ENCODE measurements at places on chromosomes 4 and X.

DNA sequence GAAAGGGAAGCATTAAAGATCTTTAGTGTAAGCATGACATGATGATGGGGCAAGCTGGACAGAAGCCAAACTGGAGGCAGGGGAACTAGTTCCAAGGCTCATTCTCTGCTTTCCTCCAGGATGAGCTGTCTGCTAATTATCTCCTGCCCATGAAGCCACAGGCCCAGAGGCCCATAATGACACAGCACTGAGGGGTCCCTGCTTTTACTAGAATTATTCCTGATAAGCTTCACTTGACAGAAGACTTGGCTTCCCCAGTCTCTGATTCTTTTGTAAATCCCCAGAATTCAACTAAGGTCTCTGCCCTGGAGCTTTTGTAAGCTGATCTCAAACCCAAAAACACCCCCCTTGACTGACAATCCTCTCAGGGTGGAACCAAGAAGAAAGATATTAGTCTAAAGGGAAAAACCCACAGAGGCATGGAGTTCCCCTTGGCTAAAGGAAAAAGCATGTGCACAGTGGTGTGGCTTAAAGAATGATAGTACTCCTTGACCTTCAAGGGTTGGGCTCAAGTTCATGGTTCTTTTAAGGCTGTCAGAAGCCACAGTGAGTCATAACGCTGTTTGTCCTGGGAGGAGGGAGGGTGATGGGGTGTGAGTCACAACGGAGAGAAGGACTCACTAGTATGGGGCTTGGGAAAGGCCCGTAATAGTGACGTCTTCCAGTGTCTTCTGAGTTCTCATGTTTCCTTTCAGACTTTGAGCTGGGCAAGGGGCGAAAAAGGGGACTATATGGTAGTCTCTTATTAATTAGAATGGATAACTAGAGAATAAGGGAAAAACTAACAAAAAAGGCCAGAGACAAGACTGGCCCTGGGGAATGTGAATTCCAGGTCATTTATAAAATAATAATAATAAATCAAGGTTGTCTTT is 146.0 kb upstream of the CPEB2 start:
- peak; percentile 59 for DNase-seq

GRCh38 chr4:17109126-17109525 is 210.7 kb upstream of the LDB2 start:
- no peak for DNase-seq

DNA sequence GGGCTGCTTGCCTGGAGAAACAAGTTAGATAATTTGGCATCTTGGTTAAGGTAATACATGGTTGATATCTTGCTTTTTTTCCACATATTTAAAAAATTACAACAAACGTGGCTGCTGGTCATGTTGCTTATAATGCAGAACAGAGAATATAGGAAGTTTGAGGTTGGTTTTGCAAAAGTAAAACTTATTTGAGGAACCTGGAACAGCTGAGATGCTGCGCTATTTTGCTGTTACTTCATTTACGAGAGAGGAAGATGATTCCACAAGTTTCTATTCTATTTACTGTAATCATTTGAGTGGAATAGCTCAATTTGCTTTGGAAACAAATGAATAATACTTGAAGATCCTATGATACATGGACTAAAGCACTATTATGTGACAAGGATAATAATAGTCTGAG is 118.9 kb downstream of the TMA16 start:
- no peak for DNase-seq

DNA sequence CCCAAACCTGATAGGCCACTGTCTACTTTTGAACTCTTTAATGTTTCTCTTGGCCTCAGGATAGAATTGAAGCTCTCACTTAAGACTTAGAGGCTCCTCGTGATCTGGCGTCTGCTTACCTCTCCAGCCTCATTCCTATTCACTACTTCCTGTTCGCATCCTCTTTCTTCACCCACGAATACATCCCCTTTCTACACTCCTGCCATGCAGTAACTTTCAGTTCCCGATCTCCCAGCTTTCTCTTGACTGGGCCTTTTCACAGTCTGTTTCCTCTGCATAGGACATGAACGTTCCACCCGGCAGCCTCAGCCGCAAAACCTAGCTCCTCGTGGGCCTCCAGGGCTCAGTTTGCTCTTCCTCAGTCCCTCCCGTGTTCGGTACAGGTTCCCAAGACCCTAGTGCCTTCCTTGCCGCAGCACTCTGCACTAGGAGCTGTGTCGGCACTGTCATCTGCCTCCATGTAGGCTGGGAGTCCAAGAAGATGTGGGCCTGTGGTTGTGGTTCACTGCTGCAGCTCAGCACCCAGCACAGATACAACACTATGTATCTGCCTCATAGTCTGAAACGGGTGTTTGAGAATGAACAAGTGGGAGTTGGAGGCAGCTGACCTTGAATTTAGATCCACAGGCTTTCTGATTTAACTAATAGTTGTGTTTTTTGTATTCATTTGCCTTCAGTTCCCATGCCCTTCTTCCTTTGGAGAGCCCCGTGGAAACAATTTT is 15.8 kb downstream of the RPL39 start:
- DNase-seq, result no peak

GRCh38 chr4:103996064-103996463 is 276.3 kb upstream of the TACR3 start:
- no peak for DNase-seq

DNA sequence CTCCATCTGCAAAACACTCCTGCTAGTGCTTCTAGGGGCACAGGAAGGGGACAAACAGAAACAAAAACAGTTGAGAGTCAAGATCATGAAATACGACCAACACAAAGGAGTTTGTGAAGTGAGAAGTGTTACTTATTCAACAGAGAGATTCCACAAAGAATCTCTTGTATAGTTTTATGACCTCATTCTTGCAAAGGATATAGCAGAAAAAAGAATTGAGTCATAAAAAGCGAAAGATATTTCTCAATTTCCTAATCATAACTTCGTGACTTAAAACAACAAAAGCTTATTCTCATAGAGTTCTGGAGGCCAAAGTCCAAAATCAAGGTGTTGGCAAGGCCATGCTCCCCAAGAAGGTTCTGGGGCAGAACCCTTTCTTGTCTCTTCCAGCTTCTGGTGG is 40.7 kb downstream of the TIGD4 start:
- no peak for DNase-seq

DNA sequence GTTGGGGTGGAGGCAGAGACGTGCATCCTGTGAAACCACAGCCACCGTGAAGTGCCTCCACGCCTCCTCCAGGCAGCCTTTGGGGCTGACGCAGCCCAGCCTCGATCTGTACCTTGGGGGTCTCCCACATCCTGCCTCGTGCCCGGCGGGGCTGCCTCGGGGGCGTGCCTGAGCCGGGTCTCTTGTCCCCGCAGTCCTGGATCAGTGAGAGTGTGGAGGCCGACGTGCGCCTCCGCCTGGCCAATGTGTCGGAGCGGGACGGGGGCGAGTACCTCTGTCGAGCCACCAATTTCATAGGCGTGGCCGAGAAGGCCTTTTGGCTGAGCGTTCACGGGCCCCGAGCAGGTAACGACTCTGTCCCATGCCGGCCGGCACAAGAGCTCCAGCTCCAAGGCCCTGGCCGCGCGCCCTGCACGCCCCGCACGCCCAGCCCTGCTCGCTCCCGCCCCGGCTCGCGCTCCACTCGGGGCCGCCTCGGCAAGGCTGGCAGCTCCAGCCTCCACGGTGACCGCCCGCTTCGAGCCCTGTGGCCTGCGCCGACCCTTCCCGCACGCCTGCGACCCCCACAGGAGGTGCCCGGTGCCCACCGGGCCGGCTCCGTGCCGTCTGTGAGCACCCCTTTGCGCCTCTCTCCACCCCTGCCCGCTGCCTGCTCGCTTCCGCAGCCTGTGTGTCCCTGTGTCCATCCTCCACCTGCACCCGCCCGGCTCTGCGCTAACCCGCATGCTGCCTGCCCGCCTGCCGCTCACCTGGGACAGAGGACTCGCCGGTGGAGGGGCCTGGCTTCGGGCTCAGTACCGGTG is 9.8 kb downstream of the FGFR3 start:
- DNase-seq, result no peak

- DNase-seq, result no peak
Observed at GRCh38 chr4:99655308-99656081, 2.1 kb downstream of the C4orf54 start.

- no peak for DNase-seq
Observed at GRCh38 chr4:42497142-42497910, 100.0 kb downstream of the SHISA3 start.

GRCh38 chr4:55483315-55483714 is 63.4 kb downstream of the CLOCK start:
- no peak for DNase-seq

GRCh38 chr4:125681240-125681639 is 366.5 kb downstream of the FAT4 start:
- no peak for DNase-seq

- no peak for DNase-seq
Observed at GRCh38 chr4:91829531-91829930, 474.2 kb upstream of the GRID2 start.

GRCh38 chrX:45889471-45889870 is 655.8 kb downstream of the ZNF674 start:
- DNase-seq, result no peak

DNA sequence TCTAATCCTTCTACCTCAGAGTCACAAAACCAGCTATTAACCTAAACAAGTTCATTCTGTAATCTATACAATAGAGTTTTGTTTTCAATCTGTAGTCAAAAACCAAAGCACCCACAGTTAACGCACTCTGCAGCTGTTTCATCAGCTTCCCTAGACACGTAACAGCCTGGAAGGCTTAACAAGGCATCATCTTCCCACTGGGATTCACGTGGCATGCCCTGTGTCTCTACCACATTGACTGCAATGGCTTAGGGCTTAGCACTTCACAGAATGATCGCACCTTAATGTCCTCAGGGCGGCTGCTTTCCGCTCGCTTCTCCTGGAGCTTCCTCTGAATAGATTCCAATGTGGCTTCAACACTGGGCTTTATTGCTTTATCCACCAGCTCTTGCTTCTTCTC is 49.7 kb upstream of the NAP1L5 start:
- no peak for DNase-seq

DNA sequence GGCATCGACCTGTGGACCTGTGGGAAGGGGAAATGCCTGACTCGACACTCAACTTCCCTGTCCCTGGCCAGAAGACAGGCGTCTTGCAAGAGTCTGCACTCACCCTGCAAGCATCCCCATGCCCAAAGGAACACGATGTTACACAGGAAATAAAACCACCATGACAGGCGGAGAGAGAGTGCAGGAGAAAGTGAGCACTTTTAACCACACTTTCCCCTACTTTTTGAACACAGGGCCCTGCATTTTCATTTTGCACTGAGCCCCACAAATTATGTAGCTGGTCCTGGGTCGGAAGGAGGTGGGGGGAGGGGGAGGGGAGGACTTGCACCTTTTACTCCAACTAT is 13.8 kb upstream of the MAN2B2 start:
- DNase-seq, result no peak

- no peak for DNase-seq
Observed at GRCh38 chr4:84032372-84032771, 466.7 kb downstream of the NKX6-1 start.

GRCh38 chr4:75985116-75985515 is 5.6 kb downstream of the SDAD1 start:
- DNase-seq, result no peak

DNA sequence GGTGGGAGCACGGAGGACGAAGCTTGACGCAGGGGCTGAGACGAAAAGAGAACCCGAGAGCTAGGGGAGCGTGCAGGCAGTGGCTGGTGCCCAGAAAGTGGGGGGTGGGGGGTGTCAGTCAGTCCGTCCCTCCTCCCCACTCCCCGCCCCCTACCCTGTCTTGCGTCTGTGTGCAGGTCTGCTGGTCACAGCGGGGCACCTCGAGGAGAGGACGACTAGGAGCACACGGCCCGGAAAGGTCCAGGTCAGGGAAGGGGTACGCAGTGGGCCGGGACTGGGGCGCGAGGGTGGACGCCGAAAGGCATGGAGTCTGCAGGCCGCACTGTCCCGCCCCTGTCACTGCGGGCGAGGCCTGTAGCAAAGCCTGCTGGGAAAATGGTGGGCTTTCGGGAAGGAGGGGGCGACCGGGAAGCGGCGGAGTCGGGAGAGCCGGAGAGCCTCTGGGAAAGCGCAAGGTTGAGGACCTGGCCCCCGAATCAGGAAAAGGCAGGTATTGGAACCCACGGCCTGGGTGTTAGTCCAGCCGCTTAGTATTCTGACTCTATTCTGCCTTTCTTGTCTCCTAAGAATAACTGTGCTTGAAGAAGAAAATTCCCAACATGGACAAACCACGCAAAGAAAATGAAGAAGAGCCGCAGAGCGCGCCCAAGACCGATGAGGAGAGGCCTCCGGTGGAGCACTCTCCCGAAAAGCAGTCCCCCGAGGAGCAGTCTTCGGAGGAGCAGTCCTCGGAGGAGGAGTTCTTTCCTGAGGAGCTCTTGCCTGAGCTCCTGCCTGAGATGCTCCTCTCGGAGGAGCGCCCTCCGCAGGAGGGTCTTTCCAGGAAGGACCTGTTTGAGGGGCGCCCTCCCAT is 769 bp downstream of the TCEAL1 start:
- DNase-seq, result peak; percentile 26

DNA sequence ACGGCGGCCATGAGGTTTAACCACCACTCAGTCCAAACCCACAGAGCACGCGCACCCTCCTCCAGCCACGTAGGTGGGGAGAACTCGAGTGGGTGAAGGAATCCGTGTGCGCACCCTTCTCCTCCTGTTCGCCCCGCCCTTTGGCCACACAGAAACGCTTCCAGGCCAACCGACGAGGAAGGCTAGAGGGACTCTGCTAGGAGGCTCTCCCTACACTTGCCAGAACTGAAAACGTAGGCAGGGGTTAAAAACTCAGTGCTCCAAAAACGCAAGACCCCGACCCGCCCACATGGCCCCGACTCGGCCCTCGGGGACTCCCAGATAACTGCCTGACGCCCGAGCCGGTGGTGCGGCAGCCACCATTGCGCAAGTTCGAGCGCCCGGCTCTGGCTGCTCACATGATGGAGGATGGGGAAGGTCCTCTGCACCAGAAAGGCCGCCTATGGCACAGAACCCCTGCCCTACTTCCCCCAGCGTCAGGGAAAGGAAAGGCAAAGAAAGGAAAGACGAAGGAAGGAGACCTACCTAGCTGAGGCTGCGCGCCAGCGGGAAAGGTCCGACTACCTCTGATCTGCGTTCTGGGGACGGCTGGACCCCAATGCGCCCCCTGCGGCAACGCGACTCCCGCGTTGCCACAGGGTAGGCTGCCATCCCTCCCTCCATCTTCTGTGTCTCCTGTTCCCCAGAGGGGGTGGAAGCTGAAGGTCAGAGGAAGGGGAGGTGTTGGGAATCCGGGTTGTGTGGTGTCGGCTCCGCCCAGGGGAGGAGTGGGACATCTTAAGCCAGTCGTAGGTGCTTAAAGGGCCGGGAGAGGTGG is 201.9 kb upstream of the AGTR2 start:
- no peak for DNase-seq

GRCh38 chr4:65580551-65580950 is 89.7 kb downstream of the EPHA5 start:
- DNase-seq, result no peak

DNA sequence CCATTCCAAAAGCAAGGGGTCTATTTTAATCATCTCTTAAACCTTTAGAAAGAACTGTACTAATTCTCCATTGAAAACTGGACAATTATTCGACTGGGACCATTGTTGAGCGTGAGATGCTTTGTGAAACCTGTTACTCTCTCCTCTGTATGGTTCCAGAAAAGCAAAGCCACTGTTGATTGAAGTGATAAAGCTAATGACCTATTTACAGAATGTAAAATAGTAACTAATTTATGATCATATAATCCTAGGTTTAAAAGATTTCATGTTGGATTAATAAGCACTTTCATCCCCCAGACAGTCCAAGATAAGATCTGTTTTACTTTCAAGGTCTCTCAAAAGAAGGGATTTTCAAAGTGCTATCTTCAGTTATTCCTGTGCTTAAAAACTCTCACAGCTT is 614.5 kb downstream of the TMA16 start:
- no peak for DNase-seq

GRCh38 chrX:135416546-135416945 is 5.2 kb upstream of the SMIM10L2A start:
- no peak for DNase-seq

Measured in stimulated activated CD4-positive, alpha-beta T cell treated with anti-CD3 and anti-CD28 coated beads, Interleukin-2, amount 100 ng/mL, for 24 hours (primary cell).